CD4-positive, alpha-beta T cell treated with Interleukin-6 at 100 ng/mL for 8 hours (primary cell): ENCODE measurements at places on chromosomes 11 and 22.

DNA sequence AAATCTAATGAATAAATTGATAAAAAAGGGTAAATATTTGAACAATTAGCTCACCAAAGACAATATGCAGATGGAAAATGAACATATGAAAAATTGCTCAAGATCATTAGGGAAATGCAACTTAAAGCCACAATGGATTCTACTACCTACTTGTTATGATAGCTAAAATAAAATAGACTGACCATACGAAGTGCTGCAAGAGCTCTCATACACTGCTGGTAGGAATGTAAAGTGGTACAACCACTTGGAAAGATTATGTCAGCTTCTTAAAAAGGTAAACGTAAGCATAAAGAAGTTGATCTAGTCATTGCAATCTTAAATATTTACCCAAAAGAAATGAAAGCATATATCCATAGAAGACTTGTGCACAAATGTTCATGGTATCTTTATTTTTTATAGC lies 504.2 kb upstream of the ARHGAP42 start:
- DNase-seq = no peak

- DNase-seq = no peak
These were observed 1183.6 kb downstream of the BRD1 start for GRCh38 chr22:48644108-48644507.

DNA sequence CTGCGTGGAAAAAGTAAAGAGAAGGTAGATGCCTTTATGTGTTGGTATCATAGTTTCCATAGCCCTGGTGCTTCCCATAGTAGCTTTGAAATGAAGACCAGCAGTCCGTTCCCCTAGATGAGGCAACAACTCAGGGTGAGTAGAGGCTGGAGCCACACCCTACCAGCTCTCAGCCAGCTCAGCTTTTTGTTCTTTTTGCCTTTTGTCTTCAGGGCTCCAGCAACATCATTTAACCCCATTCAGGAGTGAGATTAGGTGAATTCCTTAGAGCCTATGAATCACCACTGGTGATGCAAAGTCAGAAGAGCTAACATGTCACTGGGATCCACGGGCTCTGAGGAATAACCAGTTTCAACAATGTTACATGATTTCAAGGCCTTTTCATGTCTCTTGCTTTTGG lies 14.0 kb upstream of the SESN3 start:
- no peak for DNase-seq

DNA sequence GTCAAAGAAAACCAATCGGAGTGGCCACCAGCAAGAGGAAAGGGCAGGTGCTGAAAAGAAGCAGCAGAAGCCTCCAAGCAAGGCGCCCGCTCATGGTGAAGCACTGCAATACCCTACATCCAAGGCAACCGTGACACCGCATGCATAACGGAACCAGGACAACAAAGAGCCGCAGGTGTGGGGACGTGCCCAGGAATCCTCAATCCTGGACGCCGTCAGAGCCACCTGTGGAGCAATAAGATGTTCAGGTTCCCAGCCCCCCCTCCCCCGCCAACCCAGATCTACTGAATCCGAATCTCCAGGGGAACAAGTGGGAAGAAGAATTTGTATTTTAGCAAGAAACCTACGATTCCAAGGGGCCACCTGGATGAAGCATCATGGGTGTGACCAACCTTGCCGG lies 70.8 kb downstream of the SHANK2 start:
- no peak for DNase-seq

GRCh38 chr11:46049325-46049897 lies 71.8 kb downstream of the PHF21A start:
- DNase-seq = no peak

DNA sequence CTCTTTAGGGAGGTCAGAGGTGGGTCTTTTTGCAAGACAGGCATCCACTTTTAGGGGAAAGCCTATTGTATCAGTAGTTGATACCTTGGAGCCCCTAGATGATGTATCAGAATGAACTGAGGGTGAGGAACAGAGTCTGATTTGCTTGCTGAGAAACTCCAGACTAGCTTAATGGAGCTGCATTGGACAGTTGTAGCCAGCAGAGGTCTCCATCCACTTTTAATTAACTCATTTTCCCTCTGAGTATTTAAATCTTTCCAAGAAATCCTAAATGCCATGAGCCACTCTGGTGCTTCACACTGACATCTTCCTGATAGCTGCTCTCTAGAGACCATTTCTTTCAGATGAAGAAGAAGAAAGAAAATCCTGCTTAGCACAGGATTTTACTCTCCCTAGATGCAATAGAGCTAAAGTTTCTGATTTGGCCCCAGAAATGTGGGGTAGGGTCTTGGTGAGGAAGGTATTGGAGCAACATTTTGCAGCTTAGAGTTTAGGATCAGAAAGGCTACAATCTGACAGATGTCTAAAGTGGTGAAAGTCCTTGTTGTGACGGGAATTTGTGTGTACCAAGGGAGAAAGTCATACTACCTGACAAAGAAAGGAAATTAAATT lies 38.0 kb downstream of the EXT2 start:
- no peak for DNase-seq

DNA sequence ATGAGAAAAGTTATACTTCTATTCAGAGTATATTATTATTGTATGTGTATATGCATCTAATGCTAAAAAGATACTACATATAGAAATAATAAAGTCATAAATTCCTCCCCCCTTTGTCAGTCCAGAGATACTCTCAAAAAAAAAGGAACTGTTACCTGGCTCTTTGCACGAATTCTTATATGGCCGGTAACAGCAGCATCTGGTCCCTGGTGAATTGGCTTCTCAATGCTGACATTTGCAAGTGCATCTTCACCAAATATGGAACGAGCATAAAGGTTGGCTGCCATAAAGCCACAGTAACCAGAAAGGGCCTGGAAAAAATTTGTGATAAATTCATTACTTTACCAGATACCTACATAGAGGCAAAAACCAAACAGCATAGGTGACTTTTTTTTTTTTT lies 41.2 kb downstream of the COPB1 start:
- no peak for DNase-seq

DNA sequence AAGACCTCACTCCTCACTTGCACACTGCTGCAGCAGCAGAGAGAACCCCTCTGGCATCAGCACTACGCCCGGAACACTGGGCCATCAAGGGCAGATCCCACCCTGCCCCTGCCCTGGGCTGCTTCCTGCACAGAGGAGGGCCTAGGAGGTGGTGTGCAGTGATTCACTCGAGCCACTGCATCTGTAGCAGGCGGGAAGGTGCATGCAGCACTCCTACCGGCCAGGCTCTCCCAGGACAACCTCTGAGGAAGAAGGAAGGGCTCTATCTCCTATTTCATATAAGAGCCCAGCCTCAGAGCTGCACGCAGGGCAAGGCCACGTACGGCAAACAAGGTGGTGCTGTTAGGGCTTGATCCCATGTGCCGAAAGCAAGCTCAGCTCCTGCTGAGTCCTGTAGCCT lies 14.2 kb downstream of the RANGAP1 start:
- DNase-seq = no peak

- no peak for DNase-seq
These were observed 35.0 kb downstream of the HIRA start for GRCh38 chr22:19396561-19396933.

- no peak for DNase-seq
These were observed 3.4 kb downstream of the POU2AF3 start for GRCh38 chr11:111301842-111302118.

DNA sequence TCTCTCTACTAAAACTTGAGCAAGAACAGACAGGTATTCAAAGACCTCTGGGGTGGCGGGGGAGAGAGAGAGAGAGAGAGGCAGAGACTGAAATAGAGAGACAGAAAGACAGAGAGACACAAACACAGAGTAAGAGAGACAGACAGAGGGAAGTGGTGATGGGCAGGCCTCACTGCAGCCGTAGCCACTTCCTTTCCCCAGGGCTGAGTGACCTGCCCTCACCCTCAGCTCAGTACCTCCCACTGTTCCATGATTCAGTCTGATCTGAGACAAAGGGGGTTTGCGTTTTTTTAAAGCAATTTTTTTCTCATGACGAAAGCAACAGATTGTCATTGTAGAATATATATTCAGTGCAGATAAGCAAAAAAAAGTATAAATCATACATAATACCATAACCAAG lies 607.9 kb upstream of the B3GAT1 start:
- DNase-seq = no peak

GRCh38 chr11:303363-303762 lies 4.0 kb upstream of the IFITM5 start:
- DNase-seq = no peak

DNA sequence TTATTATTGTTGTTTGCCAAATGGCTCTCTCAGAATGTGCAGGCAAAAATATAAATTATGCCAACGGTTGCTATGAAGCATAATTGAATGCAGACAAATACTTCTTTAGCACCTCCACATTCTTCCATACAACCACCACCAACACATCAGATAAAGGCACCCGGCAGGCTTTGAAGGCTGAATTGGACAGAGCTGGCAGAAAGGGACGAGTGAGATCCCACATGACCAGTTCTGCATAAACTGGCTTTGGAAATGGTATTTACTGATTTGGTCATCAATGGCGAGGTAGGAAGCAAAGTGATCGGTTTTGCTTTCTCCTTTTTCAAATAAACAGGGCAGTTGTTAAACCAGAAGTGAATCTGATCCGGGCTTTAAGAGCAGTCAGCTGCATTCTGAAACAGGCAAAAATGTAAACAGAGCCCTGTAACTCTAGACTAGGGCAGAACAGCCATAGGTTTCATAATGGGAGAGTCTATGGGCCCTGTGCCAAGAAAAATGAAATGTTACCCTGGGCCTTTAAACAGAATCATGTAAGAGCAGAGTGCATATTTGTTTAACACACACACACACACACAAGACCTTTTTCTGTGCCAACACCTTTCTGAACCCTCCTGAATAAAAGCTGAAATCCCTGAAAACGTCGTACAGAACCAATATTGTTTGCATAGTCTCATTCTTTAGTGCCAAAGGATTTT lies 97.7 kb downstream of the MPPED2 start:
- DNase-seq = no peak

DNA sequence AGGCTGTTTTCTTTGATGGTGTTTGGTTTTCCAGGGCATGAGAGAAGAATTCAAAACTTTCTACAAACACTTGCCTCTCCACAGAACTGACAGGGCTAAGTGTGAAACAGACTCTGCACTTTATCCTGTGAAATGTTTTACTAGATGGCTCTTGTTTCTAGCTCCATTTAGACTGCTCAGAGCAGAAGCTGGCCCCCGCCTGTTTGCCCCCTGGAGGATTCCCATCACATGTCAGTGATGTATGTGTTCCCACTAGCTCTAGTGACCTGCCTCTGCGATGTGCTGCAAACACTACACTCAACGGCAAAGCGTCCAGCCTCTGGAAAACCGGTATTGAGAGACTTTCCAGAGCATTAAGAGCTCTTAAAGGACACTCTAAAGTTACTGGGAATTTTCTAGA lies 41.4 kb upstream of the PCF11 start:
- no peak for DNase-seq

DNA sequence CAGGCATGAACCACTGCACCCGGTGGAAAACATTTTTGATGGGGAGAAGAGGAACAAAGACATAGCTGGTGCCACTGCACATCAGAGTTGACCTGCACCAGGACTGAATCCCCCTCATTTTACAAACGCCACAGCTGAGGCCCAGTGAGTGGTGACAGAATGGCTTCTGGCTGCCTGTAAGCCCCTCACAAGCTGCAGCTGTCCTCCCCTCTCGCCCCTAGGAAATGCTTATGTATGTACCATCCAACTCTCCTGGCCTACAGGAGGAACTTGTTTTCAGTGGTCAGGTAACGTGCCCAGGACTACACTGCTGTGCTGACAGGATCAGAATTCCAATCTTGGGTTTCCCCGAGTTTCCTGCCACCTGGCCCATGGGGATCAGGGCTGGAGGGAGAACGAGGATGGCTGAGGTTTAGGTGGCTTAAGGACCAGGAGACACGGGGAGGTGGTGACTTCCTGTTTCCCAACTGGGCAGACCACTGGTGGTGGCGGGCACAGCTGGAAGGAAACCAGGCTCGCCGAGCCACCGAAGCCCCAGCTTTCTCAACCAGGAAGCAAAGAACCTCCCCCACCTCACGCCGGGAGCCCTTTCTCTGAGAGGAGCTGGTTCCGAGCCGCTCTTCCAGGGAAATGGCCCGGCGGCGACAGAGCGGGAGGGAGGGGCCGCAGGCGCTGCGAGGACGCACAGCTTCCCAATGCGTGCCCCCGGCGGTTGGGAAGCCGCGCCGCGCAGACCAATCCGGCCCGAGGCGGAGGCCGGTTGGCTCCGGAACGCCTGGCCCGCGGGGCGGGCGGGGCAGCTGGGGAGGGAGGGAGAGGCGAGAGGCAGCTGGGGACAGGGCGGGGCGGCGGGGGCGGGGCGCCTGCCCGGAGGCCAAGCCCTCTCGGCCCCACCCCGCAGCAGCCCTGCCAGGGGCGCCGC lies 1.0 kb upstream of the LRFN4 start:
- DNase-seq = peak; percentile 81

DNA sequence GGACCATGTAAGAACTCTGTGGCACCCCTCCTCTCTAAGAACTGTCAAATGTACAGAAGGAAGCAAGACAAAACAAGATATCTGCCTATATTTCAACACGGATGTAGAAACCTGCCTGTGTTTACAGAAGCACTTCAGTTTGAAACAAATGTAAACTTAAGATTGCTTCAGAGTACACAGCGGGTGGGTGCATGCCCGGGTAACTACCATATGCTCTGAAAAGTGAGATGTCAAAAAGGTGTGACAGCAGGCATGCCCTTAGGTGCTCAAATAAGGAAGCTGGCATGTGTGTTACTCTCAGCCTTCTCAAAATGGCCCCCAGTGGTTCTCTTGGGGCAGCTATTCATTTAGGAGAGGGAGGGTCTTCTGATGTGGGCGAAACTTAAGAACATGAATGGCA lies 5.2 kb downstream of the ACP2 start:
- no peak for DNase-seq

- no peak for DNase-seq
These were observed 50.5 kb upstream of the TSKU start for GRCh38 chr11:76732643-76733042.

- no peak for DNase-seq
These were observed 100.3 kb upstream of the CLPB start for GRCh38 chr11:72534371-72535193.

DNA sequence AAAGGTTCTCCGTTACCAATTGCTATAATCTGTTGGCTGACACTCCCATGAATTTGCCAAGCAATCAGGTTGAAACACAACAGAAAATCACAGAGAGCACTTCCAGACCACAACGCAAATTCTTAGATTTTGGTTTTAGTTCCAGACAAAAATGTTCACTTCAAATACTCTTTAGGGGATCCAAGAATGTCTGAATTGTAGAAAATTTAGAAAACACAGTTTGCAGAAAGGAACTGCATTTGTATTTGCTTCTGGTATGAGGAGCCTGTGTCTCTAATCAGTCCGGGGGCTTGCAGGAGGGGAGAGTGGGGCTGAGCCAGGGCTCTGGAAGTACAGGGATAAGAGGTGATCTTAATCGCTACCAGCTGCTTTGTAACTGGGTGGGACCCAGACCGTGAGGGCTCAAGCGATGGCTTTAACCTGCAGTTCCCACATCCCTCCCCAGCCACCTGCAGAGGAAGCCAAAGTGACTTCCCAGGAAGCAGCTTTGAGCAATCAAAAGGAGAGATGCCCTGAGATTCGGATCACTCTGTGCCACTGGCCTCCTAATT lies 18.7 kb downstream of the SCUBE2 start:
- DNase-seq = no peak

- DNase-seq = no peak
These were observed 48.1 kb upstream of the ARFGAP3 start for GRCh38 chr22:42905217-42905616.
